NCI-H1694 treated with DMSO at 0.1 percent for 48 hours (cell line): ENCODE measurements at places on chromosomes 4 and X.

DNA sequence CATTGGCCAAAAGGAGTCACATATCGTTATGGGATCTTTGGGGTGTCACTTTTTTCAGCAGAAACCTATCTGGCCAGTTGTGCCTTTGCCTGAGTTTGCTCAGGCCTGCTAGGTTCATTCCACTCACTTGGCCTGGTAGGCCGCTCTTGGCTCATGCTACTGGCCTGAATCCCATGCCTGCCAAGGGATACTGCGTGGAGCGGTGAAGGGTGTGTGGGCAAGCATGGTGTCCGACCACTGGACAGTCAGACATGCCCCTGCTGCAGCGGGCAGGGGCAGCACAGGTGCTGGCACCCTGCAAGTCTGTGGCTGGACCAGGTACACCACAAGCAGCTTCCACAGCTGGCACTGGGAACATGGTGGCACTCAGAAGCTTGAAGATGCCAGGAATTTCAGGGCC lies 11.3 kb upstream of the PPM1K start:
- DNase-seq, result no peak

GRCh38 chr4:120773641-120774040 lies 148.9 kb downstream of the PRDM5 start:
- no peak for DNase-seq

- DNase-seq, result no peak
Observed at GRCh38 chr4:128727658-128728057, 81.8 kb upstream of the JADE1 start.

DNA sequence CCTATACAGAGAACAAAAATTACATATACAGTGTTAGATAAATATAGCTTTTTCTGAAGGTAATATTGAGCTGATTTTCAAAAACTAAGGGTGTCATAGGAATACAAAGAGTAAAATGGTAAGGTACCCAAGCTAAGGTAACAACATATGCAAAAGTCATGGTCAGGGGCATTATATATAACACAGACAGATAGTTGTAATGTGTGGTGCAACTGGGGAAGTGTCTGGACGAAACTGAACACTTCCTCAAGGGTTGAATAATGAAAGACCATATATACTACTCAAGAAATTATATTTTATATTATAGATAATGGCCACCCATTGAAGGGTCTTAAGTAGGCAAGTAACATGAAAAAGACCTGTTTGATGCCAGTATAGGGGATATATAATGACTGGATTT lies 262.1 kb upstream of the CXXC4 start:
- DNase-seq, result no peak

GRCh38 chrX:111116666-111117065 lies 20.7 kb downstream of the PAK3 start:
- no peak for DNase-seq

GRCh38 chrX:68901519-68901918 lies 72.7 kb downstream of the EFNB1 start:
- DNase-seq, result no peak

GRCh38 chr4:15718959-15719358 lies 16.1 kb downstream of the BST1 start:
- no peak for DNase-seq
